ENCODE measurements at places on chromosomes 13 and 19. TPM values are rescaled to one million over a fixed set of nuclear protein-coding genes. Genes with fewer than 3 reads are reported as not detected.

SYT5 gene
- total RNA-seq, result not detected

CEACAM16 gene
- total RNA-seq, result 0.09 TPM

POU4F1 gene
- total RNA-seq, result 0.56 TPM

KLK5 gene
- not detected for total RNA-seq

AP3D1 gene
- total RNA-seq, result 93.7 TPM

SLAIN1 gene
- 1.3 TPM for total RNA-seq

ZNF575 gene
- total RNA-seq, result not detected

KEAP1 gene
- total RNA-seq, result 86.8 TPM

GAPDHS gene
- total RNA-seq, result not detected

ZNF682 gene
- 0.54 TPM for total RNA-seq

RNF17 gene
- not detected for total RNA-seq

ALDH16A1 gene
- 31.3 TPM for total RNA-seq

C13orf42 gene
- total RNA-seq, result not detected

SMIM44 gene
- total RNA-seq, result not detected

GAS6 gene
- 150 TPM for total RNA-seq

SPC24 gene
- total RNA-seq, result 37.4 TPM

ZNF439 gene
- total RNA-seq, result 2.6 TPM

ZNF628 gene
- 1.1 TPM for total RNA-seq

GIPC3 gene
- total RNA-seq, result 0.19 TPM

ZNF878 gene
- total RNA-seq, result 0.19 TPM

RFXANK gene
- 83.6 TPM for total RNA-seq
